Spleen (tissue), 13 donors: ENCODE measurements at places on chromosomes 12 and 14. TPM values are rescaled to one million over a fixed set of nuclear protein-coding genes. Genes with fewer than 3 reads are reported as not detected.

DNA sequence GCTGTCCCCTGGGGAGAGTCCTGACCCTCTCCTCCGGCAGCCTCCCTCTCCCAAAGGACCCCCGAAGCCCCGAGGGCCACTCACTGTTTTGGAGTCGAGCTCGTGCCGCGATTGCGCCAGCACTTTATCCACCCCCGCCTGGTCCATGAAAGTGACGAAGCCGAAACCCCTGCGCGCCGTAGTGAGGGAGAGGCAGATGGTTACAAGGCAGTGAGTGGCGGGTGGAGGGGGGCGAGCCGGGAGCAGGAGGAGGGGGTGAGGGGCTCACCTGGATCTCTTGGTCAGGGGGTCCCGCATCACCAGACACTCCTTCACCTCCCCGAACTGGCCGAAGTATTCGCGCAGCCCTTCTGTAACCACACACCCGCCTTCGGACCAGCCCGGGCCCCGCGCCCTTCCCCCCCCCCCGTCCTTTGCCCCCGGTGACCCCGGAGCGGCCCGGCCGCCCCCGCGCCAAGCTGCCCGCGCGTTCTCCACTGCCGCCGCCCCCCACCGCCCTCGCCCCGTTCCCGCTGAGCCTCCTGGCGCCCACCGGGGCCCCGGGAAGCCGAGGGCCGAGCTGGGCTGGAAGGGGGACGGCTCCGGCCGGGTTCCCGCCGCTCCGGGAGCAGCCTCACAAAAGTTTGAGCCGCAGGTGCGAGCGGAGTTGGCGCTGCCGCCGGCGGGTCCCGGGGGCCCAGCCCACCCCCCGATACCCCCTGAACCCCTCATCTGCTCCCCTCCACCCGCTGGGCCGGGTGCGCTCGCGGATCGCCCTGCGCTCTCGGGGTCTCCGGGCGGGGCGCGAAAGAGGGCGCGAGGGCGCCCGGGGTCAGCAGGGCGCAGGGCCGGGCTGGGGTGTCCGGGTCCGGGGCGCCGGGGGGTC lies 808 bp downstream of the MSI1 start:
- no peak for DNase-seq

DNA sequence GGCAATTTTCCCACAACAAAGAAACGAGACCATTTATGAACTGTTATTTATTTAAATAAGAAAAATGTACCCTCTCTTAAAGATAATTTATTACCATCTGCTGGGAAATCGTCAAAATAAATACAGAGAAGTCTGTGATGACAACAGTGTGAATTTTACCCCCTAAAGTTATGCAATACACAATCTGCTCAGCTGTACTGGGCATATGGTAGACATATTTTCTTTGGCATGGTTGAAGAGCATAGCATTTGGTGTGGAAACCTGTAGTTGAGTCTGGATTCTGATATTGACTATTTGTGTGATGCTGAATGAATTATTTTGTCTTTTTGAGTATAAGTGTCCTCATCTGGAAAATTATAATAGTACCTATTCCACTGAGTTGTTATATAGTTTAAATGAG lies 60.0 kb downstream of the CFAP54 start:
- DNase-seq: no peak

GRCh38 chr12:73421832-73422231 lies 1115.8 kb upstream of the ATXN7L3B start:
- DNase-seq: no peak

GRCh38 chr14:103928011-103928890 lies at the start of gene TDRD9:
TSS of gene TDRD9 (plus strand) at chr14:103928456. CDS start at chr14:103928510, 54 bp downstream.
- DNase-seq: no peak

- peak; percentile 81 for DNase-seq
Measured at GRCh38 chr12:131711551-131712205, 788 bp downstream of the SFSWAP start.

The PTPRR gene
- 1.3 TPM for total RNA-seq

The PLCZ1 gene
- total RNA-seq: not detected

The CLEC6A gene
- total RNA-seq: 0.20 TPM
